ENCODE measurements at places on chromosomes 2 and 18.
A peak's percentile ranks its signal among the peaks of the same experiment; 100 is the strongest.

- DNase-seq, result no peak
Observed at GRCh38 chr2:219266886-219267285, 12.3 kb upstream of the DNAJB2 start.

DNA sequence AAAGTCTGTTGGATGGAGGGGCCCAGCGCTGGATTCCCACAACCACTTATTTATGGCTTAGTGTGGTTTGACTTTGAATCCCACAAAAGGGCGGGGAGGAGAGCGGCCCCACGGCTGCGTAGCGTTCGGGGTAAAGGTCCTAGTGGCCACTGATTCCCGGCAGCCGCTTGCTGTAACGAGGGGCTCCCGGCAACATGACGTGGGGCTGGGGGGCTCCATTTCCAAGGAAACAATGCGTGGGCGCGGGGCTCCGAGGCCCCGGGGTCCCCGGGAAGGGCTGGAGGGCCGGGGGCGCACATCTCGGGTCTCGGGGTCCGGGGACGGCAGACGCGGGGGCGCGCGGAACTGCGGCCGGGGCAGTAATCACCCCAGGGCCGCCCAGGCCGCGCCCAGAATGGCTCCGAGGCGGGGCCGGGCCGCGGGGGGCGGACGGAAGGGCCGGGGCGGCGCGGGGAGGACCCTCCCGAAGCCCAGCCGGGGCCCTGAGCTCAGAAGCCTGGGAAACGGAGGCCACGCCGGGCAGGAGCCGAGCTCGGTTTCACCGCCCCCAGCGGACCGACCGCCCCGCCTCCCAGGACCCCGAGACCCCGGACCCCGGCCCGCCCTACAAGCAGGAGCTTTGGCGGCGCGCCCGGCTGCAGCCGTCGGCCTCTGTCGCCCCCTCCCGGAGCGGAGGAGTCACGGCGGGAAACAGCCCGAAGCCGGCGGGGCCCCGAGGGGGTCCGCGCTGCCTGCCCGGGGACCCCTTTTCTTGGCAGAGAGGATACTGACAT is 11.9 kb upstream of the MLPH start:
- peak; percentile 72 for DNase-seq

GRCh38 chr2:196268538-196269338 is 97.4 kb upstream of the STK17B start:
- no peak for DNase-seq

DNA sequence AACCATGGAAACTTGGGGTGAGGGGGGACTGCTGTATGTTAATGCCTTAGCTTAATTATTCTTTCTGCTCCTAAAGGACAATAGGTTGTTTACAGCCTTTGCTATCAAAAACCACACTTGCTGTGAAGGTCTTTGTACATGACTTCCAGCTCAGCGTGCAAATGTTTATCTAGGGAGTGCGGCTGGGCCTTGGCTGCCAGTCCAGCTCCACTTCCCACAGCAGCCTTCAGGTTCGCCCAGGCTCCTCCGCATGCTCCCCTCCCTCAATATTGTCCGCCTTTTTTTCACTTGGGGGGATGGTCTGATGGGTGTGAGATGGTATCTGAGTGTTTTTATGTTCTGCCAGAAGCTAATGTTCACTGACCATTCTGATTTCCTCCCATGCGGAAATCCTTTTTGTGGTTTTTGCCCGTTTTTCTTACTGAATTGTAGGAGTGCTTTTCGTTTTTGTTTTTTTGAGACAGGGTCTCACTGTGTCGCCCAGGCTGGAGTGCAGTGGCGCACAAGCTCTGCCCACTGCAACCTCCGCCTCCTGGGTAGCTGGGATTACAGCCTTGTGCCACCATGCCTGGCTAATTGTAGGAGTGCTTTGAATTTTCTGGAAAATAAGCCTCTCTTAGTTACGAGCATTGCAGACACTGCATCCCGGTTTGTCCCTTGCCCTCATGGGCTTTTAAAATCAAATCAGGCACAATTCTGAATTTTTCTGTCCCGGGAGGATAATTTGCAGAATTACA is 28.8 kb downstream of the SH3BP4 start:
- no peak for DNase-seq

DNA sequence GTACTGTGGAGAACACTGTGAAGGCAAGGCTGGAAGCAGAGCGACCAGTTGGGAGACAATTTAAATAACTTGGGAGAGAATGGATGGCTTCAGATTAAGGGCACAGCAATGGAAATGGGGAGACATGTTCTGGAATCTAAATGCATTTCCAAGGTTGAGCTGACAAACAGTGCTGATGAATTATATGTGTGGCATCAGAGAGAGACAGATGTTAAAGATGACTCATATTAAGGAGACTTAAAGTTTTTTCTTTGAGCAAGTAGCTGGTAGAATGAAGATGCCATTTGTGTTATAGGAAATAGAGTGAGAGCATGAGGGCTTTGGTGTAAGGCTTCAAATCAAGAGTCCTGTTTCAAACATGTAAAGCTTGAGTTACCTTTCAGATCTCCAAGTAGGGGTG is 441.8 kb downstream of the SETBP1 start:
- DNase-seq, result no peak

GRCh38 chr2:138095336-138095735 is 131.1 kb downstream of the HNMT start:
- DNase-seq, result no peak

- DNase-seq, result no peak
Observed at GRCh38 chr2:69704446-69704845, 37.5 kb upstream of the ANXA4 start.

DNA sequence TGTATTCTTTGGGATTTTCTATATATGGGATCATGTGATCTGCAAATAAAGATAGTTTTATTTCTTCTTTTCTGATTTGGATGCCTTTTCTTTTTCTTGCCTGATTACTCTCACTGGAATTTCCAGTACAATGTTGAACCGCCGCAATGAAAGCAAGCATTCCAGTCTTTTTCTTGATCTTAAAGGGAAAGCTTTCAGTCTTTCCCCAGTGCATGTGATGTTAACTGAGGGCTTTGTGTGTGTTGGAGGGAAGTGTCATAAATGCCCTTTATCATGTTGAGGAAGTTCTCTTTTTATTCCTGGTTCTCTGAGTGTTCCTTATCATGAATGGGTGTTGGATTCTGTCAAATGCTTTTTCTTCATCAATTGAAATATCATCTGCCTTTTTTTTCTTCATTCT is 16.9 kb upstream of the CYBRD1 start:
- no peak for DNase-seq

DNA sequence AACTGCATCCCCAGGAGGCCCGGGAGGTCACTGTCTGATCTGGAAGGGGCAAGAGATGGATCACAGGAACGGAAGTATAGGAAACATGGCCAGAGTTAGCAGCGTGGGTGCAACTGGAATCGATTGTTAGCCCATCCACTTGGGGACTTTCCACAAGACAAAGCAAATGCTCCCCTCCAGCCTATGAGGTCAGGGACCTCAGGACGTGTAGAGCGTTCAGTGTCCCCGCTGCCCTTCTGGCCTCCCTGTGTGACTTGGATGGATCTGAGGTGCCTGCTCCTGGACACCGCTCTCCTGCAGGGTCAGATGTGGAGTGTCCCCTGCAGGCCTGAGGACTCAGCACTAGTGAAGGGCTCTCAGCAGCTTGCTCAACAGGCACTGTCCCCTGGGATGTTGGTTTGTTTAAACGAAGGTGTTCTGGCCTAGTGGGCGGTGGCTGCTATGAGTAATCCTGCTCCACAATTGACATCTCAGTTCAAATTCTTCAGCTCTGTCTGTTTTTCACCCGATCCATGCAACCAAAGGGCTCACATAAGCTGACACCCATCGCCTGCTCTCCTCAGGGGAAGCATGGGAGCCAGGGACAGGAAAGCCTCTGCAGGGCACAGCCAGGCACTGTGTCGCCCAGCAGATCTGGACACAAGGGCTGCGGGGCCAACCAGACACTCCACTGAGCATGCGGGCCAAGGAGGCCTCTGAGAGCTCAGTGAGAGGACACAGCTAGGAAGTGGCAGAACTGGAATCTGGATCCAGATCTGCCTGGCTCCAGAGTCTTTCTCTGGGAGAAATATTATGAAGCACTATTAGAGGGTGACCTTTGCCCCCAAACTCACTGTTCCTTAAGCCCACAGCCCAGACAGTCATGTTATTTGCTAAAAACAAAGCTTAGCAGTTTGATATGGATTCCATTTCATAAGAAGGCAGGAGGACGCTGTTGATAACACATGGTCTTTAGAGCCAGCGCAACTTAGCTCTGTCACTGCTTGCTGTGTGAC is 78.5 kb downstream of the RHOB start:
- peak; percentile 39 for DNase-seq

GRCh38 chr2:168371273-168372019 is 84.6 kb upstream of the CERS6 start:
- DNase-seq, result no peak

DNA sequence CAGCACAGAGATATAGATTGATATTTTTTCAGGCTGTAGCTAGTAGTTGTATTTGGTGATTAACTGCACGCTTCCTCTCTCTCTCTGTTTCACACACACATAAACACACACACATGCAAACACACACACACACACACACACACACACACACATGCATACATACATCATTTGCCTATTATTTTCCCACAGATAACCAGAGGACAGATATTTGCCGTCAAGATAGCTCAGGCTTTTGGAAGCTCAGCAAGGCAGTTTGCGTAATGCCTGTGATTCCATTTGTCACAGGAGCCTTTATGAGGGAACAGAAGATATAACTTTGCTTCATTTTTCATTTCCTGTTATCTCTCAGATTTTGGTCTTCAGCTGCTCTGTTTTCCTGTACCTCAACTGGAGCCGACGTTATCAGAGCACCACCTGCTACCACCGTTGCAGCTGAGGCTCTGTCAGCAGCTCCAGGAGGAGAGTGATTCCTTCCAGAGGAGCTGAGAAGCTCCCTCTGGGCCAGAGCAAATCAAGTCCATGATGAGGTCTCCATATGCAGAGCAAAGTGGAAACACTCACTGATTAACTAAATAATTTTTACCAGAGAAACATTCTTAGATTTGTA is 341.9 kb upstream of the PIK3C3 start:
- DNase-seq, result no peak

DNA sequence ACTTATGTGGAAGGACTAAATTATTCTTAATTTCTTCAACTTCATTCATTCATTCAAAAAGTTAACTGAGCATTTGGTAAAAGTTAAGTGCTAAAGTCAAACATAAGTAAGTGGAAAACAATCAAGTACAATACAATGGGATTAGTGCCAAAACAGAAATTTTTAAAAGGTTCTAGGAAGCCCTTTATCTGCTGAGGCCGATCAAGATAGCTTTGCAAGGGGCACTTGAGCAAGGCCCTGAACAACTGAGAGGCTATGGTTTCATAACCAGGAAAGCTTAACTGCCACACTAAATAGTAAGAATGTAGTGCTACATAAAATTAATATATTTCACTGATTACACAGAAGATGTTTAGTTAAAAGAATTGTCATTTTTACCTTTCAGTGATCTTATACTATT is 76.5 kb downstream of the NOL10 start:
- DNase-seq, result no peak

GRCh38 chr2:67777010-67777409 is 285.8 kb downstream of the C1D start:
- DNase-seq, result no peak

DNA sequence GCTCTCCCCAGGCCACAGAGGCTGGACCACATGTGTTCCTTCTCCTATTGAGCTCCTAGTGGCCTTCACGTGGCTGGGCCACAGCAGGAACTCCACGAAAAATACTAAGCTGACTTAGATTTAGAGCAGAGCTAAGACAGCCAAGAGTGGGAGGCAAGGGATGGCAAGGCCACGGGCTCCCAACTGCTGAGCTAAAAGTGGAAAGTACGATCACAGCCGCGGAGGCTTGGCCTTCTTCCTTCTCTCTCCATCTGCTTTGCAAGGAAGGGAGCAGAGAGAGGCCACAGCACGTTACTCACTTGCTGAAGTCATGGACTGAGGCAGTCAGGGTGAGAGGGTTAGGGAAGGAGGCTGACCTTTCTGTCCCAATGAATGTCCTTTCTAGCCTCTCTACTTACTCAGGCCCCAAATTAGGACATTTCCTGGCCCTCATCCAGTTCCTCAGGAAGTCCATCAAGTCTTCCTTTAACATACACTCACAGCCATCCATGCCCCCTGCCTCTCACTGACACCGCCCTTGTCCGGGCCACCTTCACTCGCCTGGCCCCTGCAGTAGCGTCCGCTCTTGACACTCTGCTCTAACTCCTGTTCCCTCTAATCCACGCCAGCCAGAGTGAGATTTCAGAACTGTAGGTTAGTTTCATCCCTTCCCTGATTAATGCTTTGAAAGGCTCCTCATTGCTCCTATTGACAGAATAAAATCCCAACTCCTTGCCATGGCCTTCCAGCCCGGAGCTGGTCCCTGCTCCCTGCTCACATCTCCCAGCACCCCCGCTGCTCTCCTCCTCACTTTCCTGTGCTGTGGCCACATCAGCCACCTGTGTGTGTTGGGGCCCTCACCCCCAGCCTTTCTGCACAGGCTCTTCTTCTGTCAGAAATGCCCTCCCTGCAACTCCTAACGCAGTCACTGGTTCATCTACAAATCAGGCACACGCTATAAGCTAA is 204.2 kb downstream of the CYP26B1 start:
- DNase-seq, result peak; percentile 43

GRCh38 chr2:121649596-121650314 is 493 bp upstream of the CLASP1 start:
- peak; percentile 98 for DNase-seq

- DNase-seq, result no peak
Observed at GRCh38 chr2:147646818-147647468, 197.9 kb upstream of the ACVR2A start.

- DNase-seq, result peak; percentile 73
Observed at GRCh38 chr2:178271629-178272333, 77.5 kb downstream of the OSBPL6 start.

- no peak for DNase-seq
Observed at GRCh38 chr2:63999049-63999448, 20.2 kb downstream of the VPS54 start.

DNA sequence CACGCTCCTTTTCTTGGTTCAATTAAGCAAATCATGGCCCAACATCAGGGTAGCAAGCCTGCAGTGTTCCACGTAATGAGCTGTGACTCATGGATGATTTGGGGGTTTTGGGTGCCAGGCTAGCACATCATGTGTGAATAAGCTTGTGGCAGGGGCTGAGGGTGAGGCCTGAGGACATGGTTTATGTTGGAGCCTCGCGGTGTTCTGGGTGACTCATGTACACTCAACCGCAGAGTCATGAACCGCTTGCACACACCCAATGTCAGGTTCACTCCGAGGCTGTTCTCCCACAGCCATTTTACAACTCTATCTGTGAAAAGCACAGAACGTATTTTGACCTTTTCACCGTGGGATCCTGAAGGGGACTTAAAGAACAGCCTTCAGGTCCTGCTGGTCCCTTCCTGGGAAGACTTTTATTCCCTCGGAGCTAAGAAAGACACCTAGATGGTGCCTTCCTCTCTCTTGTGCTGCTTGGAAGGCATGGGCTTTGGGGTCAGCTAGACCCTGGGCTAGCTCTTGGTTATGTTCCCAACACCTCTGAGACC is 139.9 kb upstream of the ZEB2 start:
- DNase-seq, result no peak

DNA sequence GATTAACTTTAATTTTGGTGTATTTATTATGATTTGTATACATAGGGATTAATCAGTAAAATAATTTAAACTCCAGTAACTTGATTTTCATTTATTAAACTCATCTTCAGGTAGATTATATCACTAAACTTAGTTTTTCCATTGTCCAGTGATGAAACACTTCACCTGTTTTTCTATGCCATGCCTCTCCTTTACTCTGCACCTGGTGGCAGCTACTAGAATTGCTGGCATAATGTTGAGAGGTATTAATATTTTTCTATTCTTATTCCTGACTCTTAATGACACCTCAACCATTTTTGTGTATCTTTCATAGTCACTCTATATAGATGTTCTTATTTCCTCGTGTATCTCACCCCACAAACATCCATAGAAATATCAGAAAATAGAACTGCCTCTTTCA is 940.3 kb upstream of the CRIM1 start:
- DNase-seq, result no peak

- DNase-seq, result no peak
Observed at GRCh38 chr2:67625690-67626475, 228.8 kb downstream of the ETAA1 start.

Measured in Ammon's horn (tissue), 1 donor.